ENCODE measurements at places on chromosomes 16 and 17. TPM values are rescaled to one million over a fixed set of nuclear protein-coding genes. Genes with fewer than 3 reads are reported as not detected.

Gene EVI2B
- 6.2 TPM for total RNA-seq

- H3K27me3 ChIP-seq = peaks cover 46% of the 10 kb centered on the region
- DNase-seq = peak; percentile 65
- H3K4me1 ChIP-seq = peaks cover 22% of the 10 kb centered on the region
- no peaks in the 10 kb centered on the region for H3K36me3 ChIP-seq
- no peak overlapping the region for H3K27ac ChIP-seq
- no peak overlapping the region for H3K4me3 ChIP-seq
Measured at GRCh38 chr17:49012769-49013255, 15.6 kb downstream of the IGF2BP1 start.

DNA sequence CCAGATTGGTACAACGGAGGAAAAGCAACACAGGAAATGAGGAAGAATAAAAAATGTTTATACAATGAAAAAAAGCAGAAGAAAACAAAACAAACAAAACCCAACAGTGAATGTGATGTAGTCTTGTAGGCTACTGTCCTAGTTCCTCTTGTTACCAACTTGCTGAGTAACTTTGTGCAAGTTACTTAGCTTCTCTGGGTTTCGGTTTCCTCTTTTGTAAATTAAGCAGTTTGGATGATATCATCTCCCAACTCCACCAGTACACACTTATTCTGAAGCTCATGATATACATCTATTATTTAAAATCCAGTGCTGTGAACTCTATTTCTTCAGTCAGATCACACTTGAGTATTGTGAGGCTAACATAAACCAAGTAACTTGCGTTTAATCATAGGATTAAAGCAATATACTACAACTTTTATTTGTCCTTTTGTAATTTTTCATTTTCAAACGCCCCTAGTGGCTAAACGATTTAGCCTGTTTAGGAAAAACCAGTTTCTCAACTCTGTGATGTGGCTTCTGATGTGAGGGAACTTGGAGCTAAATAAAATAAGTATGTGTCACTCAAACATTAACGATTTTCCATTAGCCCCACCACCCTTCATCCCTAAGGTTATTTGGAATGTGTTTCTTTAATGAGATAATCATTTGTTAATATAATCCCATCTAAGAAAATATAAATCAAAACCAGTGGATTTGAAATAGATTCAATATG lies 1.4 kb upstream of the UNK start:
- H3K4me1 ChIP-seq = peaks cover 34% of the 10 kb centered on the region
- peaks cover 8% of the 10 kb centered on the region for H3K36me3 ChIP-seq
- H3K27me3 ChIP-seq = no peaks in the 10 kb centered on the region
- peak overlapping the region; percentile 57 for H3K4me3 ChIP-seq

Gene SRRM2
- total RNA-seq = 56.8 TPM

DNA sequence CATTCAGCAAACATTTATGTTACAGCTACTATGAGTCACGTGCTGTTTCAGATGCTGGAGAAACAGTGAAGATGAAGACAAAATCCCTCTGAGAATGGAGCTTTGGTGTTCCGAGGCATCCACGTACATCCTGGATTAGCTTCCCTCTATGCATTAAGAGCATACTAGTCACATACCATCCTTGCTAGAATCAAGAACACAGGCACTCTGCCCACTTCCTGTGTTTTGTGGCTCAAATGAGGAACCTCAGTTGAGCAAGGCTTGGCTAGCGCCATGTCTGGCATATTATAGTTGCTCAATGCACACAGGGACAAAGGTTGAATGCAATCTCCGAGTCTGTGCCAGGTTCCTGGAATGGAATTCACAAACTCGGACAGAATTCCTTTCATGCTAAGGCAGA lies 297.5 kb downstream of the XYLT1 start:
- no peaks in the 10 kb centered on the region for H3K36me3 ChIP-seq
- H3K27me3 ChIP-seq = no peaks in the 10 kb centered on the region
- no peak overlapping the region for H3K4me3 ChIP-seq
- H3K4me1 ChIP-seq = peaks cover 12% of the 10 kb centered on the region

Gene TTYH2
- 1.2 TPM for total RNA-seq

- H3K27ac ChIP-seq = no peak overlapping the region
- H3K4me1 ChIP-seq = no peaks in the 10 kb centered on the region
- H3K36me3 ChIP-seq = no peaks in the 10 kb centered on the region
Measured at GRCh38 chr17:81163703-81164370, 1.5 kb upstream of the PVALEF start.

DNA sequence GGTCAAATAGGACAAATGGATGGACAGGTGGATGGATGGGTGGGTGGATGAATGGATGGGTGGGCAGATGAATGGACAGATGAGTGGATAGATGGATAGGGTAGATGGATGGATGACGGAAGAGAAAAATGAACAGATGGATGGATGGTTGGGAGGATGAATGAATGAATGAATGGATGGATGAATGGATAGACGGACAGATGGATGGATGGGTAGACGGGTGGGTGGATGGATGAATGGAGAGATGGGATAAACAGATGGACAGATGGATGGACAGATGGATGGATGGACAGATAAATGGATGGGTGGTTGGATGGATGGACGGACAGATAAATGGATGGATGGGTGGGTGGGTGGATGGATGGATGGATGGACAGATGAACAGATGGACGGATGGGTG lies 232.8 kb downstream of the GRIN2A start:
- H3K27me3 ChIP-seq = no peaks in the 10 kb centered on the region
- no peak for DNase-seq
- no peaks in the 10 kb centered on the region for H3K36me3 ChIP-seq
- H3K4me1 ChIP-seq = no peaks in the 10 kb centered on the region

GRCh38 chr16:80314042-80314441 lies 226.8 kb upstream of the DYNLRB2 start:
- DNase-seq = no peak
- no peaks in the 10 kb centered on the region for H3K36me3 ChIP-seq
- no peaks in the 10 kb centered on the region for H3K4me1 ChIP-seq
- no peak overlapping the region for H3K4me3 ChIP-seq
- H3K27ac ChIP-seq = no peak overlapping the region

- H3K36me3 ChIP-seq = no peaks in the 10 kb centered on the region
- H3K27ac ChIP-seq = peak overlapping the region; percentile 61
- peaks cover 15% of the 10 kb centered on the region for H3K4me1 ChIP-seq
- no peaks in the 10 kb centered on the region for H3K27me3 ChIP-seq
- peak; percentile 87 for DNase-seq
Measured at GRCh38 chr17:20266806-20267458, 200.4 kb downstream of the LGALS9B start.

- H3K36me3 ChIP-seq = peaks cover 12% of the 10 kb centered on the region
- no peaks in the 10 kb centered on the region for H3K27me3 ChIP-seq
- no peak overlapping the region for H3K4me3 ChIP-seq
- DNase-seq = no peak
Measured at GRCh38 chr16:57424583-57424982, 20.0 kb downstream of the CCL17 start.

- peaks cover 9% of the 10 kb centered on the region for H3K27me3 ChIP-seq
- peaks cover 13% of the 10 kb centered on the region for H3K4me1 ChIP-seq
- no peak overlapping the region for H3K4me3 ChIP-seq
- no peaks in the 10 kb centered on the region for H3K36me3 ChIP-seq
- DNase-seq = peak; percentile 26
Measured at GRCh38 chr17:63463771-63464170, 13.1 kb upstream of the ACE start.

- no peak for DNase-seq
Measured at GRCh38 chr16:77951788-77952187, 70.6 kb upstream of the CLEC3A start.

Gene SECTM1
- total RNA-seq = 11.5 TPM

Gene MMP25
- total RNA-seq = under 0.01 TPM

DNA sequence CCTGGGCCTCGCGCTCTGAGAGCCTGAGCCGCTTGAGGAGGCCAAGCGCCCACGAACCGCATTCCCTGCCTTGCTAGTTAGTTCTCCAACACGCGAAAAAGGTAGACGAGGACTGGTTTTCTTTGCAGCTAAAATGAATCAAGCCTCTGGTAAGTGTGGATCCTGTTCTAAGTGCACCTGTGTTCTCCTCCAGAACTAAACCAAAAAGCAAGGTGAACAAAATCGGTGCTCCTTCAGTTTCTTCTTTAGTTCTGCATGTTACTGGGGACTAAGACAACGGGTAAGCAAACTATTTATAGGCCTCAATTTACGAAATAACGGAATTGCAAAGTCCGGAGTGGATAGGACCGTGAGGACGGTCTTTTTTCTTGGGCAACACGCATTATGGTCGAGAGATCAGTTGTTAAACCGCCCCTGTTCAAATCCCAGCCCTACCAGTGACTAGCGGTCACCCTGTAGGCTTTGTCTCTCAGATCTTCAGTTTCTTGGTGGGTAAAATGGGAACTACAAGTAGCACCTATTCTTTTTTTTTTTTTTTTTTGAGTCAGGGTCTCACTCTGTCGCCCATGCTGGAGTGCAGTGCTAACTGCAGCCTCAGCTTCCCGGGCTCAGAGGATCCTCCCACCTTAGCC lies 993 bp upstream of the ANKRD11 start:
- H3K27me3 ChIP-seq = no peaks in the 10 kb centered on the region
- H3K27ac ChIP-seq = peak overlapping the region; percentile 94
- H3K36me3 ChIP-seq = peaks cover 5% of the 10 kb centered on the region
- H3K4me1 ChIP-seq = peaks cover 40% of the 10 kb centered on the region
- H3K4me3 ChIP-seq = peak overlapping the region; percentile 95
- peak; percentile 87 for DNase-seq

Gene TERB1
- 0.36 TPM for total RNA-seq

DNA sequence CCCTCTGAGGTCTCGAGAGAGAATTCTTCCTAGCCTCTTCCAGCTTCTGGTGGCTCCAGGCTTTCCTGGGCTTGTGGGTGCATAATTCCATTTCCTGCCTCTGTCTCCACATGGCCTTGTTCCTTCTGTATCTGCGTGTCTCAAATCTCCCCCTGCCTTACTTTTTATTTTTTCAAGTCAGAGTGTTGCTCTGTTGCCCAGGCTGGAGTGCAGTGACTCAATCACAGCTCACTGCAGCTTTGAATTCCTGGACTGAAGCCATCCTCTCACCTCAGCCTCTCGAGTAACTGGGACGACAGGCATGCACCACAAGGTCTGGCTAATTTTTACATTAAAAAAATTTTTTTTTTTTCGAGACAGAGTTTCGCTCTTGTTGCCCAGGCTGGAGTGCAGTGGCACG lies 120.6 kb downstream of the SHISA9 start:
- H3K4me3 ChIP-seq = no peak overlapping the region
- no peaks in the 10 kb centered on the region for H3K36me3 ChIP-seq
- no peaks in the 10 kb centered on the region for H3K4me1 ChIP-seq
- no peak overlapping the region for H3K27ac ChIP-seq
- no peaks in the 10 kb centered on the region for H3K27me3 ChIP-seq

Gene RCVRN
- total RNA-seq = not detected

DNA sequence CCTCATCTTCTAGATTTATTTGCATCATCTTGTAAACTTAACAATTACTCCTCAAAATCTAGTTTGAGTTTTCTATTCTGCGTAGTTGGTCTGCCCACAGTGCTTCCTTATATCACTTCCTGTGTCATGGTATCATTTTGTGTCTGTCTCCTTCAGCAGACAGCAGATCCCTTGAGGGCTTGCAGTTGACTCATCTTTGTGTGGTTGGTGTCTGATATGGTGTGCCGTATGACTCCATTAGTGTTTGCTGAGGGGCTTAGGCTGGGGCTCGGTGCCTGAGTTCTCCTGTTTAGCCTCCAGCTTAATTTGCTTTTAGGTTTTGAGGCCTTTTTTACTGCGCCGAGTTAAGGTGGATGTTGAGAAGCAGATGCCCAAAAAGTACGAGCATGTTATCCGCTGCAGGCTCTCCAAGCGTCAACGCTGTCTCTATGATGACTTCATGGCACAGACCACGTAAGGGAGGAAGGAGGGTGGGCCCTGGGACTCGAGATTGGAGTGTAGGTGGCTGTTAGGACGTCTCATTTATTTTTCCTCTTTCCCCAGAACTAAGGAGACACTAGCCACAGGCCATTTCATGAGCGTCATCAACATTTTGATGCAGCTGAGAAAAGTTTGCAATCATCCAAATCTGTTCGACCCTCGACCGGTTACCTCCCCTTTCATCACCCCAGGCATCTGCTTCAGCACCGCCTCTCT lies 16.9 kb downstream of the SRCAP start:
- no peak overlapping the region for H3K4me3 ChIP-seq
- peak; percentile 86 for DNase-seq
- peak overlapping the region; percentile 49 for H3K27ac ChIP-seq
- H3K36me3 ChIP-seq = peaks cover 81% of the 10 kb centered on the region

- no peaks in the 10 kb centered on the region for H3K36me3 ChIP-seq
- no peak overlapping the region for H3K4me3 ChIP-seq
- no peaks in the 10 kb centered on the region for H3K27me3 ChIP-seq
- H3K27ac ChIP-seq = no peak overlapping the region
Measured at GRCh38 chr17:27385626-27386025, 70.6 kb upstream of the KSR1 start.

DNA sequence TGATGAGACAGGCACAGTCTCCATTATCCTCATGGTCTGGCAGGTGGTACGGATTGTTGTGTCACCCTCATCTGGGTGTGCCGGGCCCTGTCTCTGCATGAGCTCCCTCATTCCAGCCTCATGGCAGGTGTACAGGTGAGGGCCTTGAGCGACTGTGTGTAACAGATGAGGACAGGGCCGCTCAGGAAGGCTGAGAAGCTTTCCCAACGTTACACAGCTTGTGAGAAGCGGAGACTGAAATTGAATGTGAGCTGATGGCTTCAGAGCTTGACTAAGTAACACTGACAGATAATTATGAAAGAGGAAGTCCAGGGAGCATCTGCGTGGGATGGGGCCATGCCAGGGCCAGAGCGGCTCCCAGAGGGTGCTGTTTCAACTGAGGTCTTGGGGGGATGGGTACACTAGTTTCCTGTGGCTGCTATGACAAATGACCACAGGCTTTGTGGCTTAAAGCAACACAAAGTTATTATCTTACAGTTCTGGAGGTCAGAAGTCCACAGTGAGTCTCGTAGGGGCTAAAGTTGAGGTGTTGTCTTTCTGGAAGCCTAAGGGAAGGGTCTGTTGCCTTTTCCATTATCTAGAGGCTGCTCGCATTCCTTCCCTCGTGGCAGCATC lies 36.7 kb downstream of the CMIP start:
- peak overlapping the region; percentile 63 for H3K27ac ChIP-seq
- no peaks in the 10 kb centered on the region for H3K36me3 ChIP-seq
- H3K4me1 ChIP-seq = peaks cover 28% of the 10 kb centered on the region
- DNase-seq = peak; percentile 80
- H3K4me3 ChIP-seq = no peak overlapping the region

- H3K4me1 ChIP-seq = no peaks in the 10 kb centered on the region
- no peaks in the 10 kb centered on the region for H3K36me3 ChIP-seq
- no peaks in the 10 kb centered on the region for H3K27me3 ChIP-seq
- H3K27ac ChIP-seq = no peak overlapping the region
Measured at GRCh38 chr16:9980981-9981380, 201.2 kb downstream of the GRIN2A start.

Data from osteoblast (primary cell).